ENCODE measurements at places on chromosomes 1 and 21.

GRCh38 chr1:175493321-175494010 is 249.9 kb downstream of the TNR start:
- DNase-seq, result no peak

DNA sequence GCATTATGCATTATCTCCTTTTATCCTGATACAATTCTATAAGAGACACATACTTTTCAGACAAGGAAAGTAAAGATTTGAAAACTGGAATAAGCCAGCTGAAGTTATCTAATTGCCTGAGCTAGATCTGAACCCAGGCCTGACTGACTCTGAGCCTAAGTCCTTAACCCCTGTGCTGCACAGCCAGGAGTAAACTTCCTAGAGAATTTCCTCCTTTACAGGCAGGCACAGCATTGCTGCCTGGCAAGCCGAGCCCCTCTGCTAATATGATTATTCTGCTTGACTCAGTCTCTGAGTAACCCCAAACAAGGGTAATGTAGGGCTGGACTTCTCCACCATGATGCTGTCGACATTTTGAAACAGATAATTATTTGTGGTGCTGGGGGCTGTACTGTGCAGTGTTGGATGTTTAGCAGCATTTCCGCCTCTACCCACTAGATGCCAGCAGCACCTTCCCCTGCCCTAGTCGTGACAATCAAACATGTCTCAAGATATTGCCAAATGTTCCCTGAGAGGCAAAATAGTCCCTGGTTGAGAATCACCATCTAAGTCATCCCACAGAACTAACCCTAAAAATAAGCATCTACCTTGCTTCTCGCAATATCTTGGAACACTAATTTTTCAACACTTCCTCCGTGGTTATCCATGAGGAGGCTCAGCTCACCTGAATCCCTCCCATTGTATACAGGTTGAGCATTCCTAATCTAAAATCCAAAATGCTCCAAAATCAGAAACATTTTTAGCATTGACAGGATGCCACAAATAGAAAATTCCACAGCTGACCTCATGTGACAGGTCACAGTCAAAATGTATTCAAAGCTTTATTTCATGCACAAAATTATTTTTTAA is 18.5 kb downstream of the CAMK1G start:
- DNase-seq, result peak; percentile 77

GRCh38 chr1:3292051-3292722 is 162.3 kb upstream of the ARHGEF16 start:
- no peak for DNase-seq

DNA sequence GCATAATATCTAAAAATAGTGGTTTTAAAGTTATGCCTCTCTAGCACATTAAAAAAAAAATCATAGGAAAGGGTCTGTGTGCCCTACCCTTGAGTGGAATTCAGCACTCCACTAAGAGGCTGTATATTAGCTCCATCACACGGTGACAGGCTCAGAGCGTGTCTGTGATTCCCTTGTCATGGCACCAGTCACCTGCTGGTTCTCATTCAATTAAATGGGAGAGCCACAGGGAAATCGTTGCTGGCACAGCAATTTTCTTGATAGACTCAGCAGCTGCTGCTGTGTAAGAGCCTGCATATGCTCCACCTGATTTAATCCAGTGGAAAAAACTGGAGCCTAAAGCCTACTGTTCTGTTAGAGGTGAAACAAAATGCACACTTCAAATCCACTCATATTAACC is 9.5 kb downstream of the ATP6V1G3 start:
- DNase-seq, result no peak

DNA sequence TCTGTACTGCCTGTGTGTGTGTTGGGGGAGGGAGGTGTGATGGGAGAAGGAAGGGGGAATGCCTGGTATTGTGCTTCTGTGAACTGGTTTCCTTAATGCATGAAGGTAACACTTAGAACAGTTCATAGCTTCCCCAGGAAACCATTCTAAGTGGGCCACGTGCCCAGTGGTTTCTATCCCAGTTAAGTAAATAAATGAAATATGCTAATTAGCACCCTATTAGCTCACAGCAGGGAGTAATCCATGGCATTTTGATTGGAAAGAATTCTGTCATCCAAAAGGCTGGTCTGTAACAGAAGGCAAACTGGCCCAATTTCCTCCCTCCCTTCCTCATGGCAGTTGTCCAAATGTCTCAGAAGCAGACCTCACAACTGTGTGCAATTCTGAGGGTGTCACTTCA is 199.3 kb downstream of the TTLL7 start:
- no peak for DNase-seq

- no peak for DNase-seq
These were observed 61.8 kb downstream of the CENPF start for GRCh38 chr1:214664651-214665433.

DNA sequence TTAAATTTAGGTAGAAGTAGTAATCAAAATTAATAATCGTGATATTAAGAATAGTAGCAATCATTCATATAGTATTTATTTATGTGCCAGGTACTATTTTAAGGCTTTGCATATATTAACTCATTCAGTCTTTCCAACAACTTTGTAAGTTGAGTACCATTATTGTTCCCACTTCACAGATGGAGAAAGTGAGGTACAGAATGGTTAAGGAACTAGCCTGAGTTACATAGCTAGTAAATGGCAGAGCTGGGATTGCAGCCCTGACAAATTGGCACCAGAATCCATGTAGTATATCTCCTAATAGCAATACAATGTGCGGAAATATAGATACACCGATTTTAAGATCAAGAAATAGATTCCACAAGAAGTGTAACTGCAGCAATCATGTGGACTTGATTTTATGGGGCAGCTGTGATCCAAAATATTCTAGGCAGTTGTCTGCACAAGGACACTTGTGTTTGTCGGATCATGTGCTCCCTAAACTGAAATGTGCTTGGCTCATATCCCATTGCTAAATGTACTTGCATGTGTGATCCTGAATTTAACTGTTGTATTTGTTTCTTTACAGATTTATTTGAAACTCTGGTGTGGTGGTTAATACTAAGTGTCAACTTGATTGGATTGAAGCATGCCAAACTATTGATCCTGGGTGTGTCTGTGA is 5.8 kb upstream of the GTF2B start:
- DNase-seq, result no peak

GRCh38 chr21:37531431-37531932 is 164.9 kb downstream of the DYRK1A start:
- no peak for DNase-seq

DNA sequence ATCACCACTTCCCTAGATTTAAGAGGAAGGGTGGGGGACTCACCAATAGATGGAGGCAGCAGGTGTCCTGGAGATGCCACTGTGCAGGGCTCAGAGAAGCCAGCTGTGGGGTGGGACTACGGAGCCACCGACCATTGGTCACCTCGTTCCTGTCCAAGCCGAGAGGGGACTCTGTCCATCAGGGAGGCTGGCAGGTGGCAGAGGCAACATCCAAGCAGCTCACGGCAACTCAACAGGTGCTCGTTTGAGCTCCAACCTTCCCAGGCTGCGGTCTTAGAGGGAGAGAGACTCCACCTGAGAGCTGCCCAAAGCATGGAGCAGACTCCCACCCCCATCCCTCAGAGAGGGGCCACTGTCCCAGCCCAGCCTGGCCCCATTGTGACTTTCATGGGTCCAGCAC is 71.4 kb downstream of the IGSF21 start:
- no peak for DNase-seq

- no peak for DNase-seq
These were observed 20.1 kb upstream of the DISP3 start for GRCh38 chr1:11458811-11459275.

- DNase-seq, result no peak
These were observed 203.4 kb downstream of the HS2ST1 start for GRCh38 chr1:87117761-87118368.

GRCh38 chr1:229024528-229025130 is 246.3 kb upstream of the RAB4A start:
- peak; percentile 78 for DNase-seq

DNA sequence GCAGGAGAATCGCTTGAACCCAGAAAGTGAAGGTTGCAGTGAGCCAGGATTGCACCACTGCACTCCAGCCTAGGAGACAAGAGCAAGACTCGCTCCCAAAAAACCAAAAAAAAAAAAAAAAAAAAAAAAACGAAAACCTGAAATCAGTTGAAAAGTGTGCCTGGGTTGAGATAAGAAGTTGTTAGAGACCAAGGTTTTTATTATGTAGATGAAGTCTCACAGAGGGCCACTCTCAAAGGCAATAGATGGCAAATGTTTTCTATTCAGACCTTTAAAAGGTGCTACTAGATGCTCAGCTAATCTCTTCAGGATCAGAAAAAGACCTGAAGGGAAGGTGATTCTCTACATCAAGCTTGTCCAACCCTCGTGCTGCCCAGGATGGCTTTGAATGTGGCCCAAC is 17.6 kb downstream of the CAPN2 start:
- no peak for DNase-seq

GRCh38 chr1:30799233-30799511 is 41.6 kb upstream of the LAPTM5 start:
- no peak for DNase-seq

DNA sequence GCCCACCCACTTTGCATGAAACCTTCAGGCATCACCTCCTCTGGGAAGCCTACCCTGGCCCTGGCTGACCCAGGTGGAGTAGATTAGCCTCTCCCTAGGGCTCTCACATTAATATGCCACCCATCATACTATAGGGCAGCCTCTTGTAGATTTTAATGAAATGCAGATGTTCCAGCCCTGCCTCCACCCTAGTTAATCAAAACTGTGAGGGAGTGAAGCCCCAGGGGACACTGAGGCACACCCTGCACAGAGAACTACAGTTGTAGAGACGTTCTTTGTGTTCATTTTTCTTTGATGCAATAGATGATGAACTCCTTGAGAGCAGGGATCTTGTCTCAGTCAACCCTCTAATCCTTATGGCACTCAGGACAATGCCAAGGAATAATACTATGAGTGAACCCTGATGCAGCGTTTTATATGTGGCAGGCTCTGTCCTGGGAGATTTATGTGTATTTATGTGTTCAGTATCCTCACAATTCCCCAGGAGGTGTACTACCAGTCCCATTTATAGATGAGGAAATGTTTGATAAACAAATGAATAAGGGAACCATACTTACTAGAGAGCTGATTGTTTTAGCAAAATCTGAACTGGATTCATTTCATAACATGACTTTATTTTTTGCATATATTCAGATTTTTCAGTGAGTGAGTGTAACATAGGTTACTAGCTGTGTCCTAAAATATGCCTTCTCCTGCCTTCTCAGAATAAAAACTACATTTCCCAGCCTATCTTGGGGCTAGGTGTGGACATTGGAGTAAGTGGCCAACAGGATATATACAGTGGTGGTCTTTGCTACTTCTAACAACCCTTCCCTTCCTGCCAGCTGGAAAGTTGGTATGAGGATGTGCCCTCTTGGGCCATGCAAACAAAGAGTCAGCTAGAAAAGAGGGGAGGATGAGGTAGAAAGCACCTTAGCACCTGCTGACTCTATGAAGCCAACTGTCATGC is 23.5 kb upstream of the PRELP start:
- DNase-seq, result no peak

DNA sequence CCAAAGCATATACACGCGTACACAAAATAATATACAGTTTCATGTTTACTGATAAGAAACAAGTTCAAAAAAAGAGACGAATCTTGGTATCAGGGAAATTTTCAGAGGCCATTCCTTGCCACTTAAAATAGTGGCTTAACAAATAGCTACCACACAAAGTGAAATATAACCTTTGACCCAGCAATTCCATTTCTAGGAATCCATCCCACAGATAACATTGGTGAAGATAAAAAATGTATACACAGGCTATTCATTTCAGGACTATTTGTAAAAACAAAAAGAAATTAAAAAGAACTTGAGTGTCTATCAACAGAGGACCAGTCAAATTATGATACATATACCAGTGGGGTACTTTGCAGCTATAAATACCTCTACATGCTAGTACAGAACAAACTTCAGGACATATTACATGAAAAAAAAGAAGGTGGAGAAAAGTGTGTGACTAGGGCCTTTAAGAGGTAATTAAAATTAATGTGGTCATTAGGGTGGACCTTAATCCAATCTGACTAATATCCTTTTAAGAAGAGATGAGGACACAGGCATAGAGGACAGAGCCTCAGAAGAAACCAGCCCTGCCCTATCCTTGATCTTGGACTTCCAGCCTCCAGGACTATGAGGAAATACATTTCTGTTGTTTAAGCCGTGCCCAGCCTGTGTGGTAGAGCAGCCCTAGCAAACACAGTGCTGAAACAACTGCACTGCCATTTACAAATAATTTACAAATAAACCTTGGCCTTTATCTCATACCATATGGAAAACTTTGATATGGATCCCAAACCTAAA is 7.8 kb downstream of the UBE2G2 start:
- DNase-seq, result peak; percentile 16

- no peak for DNase-seq
These were observed 144.5 kb downstream of the AKT3 start for GRCh38 chr1:243705585-243705984.

GRCh38 chr1:31769720-31770390 is 5.7 kb upstream of the ADGRB2 start:
- no peak for DNase-seq

DNA sequence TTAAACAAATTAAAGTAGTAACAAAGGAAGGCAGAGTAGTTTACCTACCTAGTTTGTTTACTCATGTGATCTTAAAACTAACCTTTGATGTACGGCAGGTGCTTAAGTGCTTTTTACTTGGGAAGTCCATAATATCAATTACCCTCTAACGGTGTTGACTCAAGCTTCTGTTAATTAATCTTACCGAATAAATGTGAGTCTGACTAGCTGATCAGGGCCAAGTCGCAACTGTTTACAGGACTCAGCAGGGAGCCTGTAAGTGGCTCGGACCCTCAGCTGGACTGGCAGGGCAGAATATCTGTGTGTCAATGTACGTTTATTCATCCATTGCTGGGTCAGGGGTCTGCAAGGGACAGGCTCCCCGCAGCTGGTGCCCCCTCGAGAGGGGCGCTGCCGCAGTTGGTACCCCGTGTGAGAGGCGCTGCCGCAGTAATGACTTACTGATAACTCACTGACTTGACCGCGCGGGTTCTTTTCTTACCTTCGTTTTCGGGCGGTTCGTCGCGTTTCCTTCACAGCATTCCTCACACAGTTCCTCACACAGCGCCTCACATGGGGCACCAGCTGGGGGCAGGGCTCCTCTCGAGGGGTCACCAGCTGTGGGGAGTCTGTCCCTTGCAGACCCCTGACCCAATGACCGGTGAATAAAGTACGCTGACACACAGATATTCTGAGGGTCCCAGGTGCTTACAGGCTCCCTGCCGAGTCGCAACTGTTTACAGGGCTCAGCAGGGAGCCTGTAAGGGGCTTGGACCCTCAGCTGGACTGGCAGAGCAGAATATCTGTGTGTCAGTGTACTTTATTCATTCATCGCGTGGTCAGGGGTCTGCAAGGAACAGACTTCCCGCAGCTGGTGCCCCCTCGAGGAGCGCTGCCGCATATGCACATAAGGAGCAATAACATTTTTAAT is 3.0 kb downstream of the FMO1 start:
- peak; percentile 58 for DNase-seq

All from epithelial cell of esophagus (primary cell).